NCI-H226 (cell line): ENCODE measurements at places on chromosomes 7 and 10.

GRCh38 chr10:99540657-99541531 is 8.2 kb downstream of the NKX2-3 start:
- peak; percentile 7 for DNase-seq

DNA sequence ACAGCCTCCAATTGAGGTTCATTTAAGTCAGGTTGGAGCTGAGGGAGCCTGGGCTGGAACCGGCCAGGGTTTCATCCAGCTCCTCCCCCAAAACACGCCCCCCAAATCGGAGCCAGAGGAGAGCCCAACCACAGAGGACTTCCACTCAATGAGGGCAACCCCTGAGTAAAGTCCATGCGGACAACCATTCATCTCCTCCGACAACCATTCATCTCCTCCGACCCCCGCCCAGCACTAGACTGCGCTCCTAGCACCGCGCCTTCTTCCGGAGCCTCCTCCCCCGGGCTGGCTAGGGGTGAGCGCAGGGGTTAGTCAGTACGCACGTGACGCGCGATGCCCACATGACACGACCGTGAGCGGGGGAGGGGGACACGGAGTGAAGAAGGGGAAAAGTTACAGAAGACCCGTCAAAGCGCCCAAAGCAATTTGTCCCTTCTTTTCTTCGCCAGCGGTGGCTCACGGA is 1.4 kb downstream of the MAGI2 start:
- peak; percentile 97 for DNase-seq

GRCh38 chr7:45978731-45979211 is 57.7 kb upstream of the IGFBP3 start:
- no peak for DNase-seq

- peak; percentile 35 for DNase-seq
Measured at GRCh38 chr7:77823787-77824186, 25.2 kb downstream of the PHTF2 start.

GRCh38 chr7:66500087-66500486 is 128.6 kb upstream of the KCTD7 start:
- DNase-seq: no peak

DNA sequence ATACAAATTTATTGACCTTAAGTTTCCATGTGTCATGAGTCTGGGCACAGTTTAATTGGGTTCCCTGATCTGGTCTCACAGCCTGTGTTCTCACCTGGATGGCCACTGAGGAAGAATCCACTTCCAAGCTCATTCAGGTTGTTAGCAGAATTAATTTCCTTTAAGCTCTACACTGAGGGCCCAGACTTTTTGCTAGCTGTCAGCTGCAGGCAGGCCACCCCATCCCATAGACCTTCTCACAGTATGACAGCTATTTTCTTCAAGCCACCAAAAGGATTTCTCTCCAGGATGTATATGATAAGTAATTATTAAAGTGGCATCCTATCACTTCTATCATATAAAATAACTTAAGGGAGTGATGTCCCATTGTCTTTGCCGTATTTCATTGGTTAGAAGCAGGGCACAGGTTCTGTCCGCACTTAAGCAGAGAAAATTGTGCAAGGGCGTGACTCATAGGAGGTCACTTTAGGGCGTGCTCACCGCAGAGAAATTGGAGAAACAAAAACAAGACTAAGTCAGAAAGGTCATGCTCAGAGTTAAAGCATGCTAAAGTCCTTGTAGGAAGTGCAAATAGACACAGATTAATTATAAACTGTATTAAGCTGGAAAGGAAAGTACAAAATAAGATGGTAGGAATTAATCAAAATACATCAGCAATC is 109.9 kb downstream of the AHR start:
- peak; percentile 99 for DNase-seq

GRCh38 chr7:141673346-141673745 is 28.6 kb downstream of the DENND11 start:
- no peak for DNase-seq

DNA sequence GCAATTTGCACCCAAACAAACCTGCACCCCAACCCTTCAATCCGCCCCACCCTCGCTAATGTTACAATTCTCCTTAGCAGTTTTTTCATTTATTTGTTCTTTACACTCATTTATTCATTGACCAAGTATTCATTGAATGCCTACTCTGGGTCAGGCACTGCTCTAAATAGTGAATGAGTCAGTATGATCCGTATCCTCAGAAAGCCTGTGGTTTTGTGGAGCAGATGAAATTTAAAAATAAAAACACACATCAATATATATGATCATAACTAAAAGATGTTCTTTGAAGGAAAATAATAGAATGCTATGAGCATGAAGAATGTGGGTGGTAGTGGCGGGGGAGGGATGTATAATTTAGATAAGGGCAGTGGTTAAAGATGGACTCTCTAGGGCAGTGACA is 13.3 kb downstream of the IFIT5 start:
- peak; percentile 58 for DNase-seq

- no peak for DNase-seq
Measured at GRCh38 chr10:11336722-11337162, 274.7 kb downstream of the USP6NL start.

DNA sequence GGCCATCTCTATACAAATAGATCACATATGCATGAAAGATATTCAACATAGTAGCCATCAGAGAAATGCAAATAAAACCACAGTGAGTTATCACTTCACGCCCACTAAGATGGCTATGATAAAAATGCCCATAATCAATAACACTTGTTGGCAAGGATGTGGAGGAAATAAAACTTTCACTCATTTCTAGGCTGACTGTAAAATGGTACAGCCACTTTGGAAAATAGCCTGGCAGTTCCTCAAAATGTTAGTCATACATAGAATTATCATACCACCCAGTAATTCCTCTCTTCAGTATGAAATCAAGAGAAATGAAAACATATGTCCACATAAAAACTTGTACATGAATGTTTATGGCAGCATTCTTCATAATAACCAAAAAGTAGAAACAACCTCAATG is 324.9 kb downstream of the LRRTM3 start:
- no peak for DNase-seq

DNA sequence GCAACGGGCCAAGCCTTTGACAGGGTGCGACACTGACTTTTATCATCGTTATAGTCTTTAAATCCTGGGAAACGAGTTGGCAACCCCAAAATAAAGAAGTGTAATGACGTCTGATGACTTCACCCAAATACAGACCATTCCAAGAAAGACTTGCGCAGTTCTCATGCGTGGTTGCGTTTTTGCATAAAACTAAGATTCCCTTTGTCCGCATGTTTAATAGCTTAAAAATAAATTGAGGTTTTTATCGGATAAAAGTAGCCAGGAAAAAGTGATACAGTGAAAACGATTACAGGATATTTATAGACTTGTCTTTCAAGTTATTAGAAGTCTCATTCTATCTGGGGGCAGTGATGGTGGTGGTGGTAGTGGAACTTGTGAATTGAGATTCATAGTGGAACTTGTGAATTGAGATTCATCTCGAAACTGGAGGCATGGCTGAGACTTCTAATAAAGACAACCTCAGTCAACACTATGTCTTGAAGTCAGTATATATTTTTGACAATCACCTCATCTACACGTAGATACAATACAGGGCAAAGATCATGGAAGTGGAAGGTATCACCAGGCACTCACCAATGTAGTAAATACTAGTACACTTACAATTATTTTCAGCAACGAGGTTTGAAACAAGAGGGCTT is 1.2 kb upstream of the NAMPT start:
- no peak for DNase-seq

GRCh38 chr7:90587766-90588165 is 8.4 kb upstream of the CDK14 start:
- no peak for DNase-seq

- no peak for DNase-seq
Measured at GRCh38 chr10:30529373-30529998, 95.5 kb downstream of the MAP3K8 start.

GRCh38 chr7:42269161-42269560 is 32.2 kb upstream of the GLI3 start:
- no peak for DNase-seq

DNA sequence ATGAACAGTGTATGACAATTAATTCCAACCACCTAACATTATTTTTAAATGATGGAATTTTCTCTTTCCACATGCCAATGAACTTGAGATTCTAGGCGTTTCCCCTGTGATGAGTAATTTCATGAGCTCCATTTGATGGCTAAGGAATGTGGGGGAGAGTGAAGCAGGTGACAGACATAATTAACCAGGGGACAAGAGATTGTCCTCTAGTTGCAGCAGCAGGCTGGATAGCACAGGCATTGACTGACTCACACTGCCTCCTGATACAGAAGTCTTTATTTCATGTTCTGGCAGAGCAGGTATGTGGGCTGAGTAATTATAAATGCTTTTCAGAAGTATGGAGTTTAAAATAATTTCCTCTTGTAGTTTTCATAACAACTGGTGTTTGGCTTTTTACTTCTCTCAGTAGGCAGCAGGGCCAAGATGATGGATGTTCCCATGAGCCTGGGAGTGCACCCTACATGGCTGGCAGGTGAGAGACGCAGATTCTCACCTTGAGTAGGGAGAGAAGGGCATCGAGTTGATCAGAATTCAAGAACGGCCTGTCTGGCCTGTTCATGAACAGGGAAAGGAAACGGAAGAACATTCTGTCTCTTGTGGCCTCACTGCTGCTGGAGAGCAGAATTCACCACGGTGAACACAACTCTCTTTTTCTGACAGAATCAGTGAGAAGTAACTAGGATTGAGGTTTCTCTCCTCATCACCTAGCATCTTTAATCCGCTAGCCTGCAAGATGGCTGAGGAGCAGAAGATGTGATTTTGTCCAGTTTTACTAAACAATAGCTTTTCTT is 118.8 kb downstream of the AOAH start:
- peak; percentile 81 for DNase-seq

GRCh38 chr10:86104611-86105145 is 261.9 kb downstream of the GRID1 start:
- no peak for DNase-seq

- DNase-seq: no peak
Measured at GRCh38 chr10:77973276-77973675, 46.7 kb upstream of the DLG5 start.

GRCh38 chr7:4962872-4963775 is 4.1 kb upstream of the MMD2 start:
- no peak for DNase-seq

DNA sequence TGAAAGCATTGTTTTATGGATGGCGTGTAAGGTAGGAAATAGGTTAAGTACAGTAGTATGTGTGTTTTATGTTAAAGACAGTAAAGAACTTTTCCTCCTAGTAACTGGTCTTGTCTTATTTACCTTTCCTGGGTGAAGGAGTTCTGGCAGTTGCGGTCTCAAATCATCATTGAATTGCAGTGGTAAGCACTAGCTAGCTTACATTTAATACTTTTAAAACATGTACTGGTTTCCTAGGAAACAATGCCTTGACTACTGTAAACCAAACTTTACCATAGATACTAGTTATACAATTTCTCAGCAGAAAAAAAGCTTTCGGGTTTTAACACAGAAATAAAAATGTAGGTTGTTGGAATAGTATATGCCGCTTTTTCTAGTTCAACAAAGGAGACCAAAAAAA is 37.7 kb downstream of the PRKG1 start:
- no peak for DNase-seq

- no peak for DNase-seq
Measured at GRCh38 chr10:85787881-85788280, 578.7 kb downstream of the GRID1 start.

GRCh38 chr10:131082991-131083481 is 228.5 kb downstream of the TCERG1L start:
- no peak for DNase-seq

GRCh38 chr7:95927756-95928155 is 155.4 kb downstream of the DYNC1I1 start:
- DNase-seq: no peak

- no peak for DNase-seq
Measured at GRCh38 chr7:2471396-2471795, 4.8 kb downstream of the GRIFIN start.

DNA sequence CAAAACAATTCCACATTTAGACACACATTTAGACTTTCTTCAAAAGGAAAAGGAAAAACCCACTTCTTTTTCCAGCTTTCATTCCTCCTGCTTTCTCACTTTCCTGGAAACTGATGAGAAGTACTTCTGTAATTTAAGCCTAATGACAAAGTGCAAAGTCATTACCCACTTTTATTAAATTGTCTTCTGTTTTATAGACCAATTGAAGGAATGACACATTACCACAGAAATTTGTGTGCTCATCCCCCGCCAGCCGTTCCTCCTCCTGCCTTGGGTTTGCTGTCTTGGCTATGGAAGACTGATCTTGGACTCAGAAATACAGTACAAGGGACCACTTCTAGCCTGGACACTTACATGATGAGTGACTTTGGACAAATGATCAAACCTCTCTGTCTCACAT is 717.8 kb downstream of the SORCS3 start:
- DNase-seq: no peak

DNA sequence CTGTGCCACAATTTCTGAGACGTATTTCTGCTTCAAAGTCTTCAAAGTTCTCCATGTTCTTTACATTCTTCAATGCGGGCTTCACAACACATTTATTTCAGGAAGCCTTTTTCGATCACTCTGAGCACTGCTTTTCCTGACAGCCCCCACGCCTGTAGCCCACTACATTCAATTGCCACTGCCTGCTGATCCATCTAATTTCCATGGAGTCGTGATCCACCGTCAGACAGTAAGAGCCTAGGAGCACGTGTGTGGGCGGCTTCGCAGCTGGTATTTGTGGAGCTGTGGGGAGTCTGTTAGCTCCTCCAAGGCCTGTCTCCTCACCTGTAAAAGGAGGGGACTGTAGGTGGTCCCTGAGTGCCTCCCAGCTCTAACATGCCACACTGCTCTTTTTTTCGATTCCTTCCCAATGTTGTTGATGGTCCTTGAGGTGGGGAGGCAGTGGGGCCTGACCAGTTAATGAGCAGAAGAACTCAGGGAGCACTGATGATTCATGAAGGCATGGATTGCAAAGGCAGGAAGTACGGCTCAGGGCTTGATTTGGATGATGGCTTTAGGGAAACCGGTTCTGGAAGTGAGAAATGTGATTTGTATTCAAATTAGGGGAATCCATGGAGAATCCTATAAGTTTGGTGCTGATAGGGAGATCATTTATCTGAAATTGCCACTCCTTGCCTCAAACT is 401.1 kb upstream of the PODXL start:
- DNase-seq: no peak

- DNase-seq: no peak
Measured at GRCh38 chr10:101831169-101831811, 12.3 kb downstream of the KCNIP2 start.

DNA sequence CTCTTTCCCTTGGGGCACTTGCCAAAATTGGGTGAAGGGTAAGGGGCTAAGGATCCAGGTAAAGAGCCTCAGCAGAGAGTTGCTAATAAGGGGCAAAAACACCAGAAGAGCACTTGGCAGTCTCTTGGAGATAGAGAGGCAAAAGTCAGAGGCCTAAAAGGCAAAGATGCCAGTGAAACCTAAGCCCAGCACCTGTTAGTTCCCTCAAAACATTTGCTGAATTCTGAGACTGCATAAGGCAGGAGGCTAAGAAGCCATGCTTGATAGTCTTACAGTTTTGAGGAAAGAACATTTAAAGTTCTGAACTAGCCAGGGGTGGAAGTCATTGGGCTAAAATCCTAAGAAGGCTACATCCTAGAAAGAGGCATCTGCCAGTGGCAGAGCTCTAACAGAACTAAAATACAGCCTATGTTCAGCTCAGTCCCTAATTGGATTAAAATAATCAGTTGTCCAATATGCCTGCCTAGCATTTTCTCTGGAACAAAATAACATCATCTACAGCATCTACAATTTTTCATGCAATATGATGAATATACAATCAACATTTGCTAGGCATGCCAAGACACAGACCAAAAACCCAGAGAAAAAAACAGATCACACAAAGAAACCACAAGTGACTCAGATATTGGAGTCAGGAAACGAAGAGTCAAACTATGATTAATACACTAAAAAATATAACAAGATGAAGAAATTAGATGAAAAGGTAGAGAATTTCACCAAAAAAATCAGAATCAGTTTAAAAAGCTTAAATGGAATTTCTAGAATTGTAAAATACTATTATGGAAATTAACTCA is 7.7 kb downstream of the HTR7 start:
- peak; percentile 53 for DNase-seq

- no peak for DNase-seq
Measured at GRCh38 chr7:139651914-139652313, 125.9 kb downstream of the HIPK2 start.
